ENCODE measurements at places on chromosomes 12 and 14.

DNA sequence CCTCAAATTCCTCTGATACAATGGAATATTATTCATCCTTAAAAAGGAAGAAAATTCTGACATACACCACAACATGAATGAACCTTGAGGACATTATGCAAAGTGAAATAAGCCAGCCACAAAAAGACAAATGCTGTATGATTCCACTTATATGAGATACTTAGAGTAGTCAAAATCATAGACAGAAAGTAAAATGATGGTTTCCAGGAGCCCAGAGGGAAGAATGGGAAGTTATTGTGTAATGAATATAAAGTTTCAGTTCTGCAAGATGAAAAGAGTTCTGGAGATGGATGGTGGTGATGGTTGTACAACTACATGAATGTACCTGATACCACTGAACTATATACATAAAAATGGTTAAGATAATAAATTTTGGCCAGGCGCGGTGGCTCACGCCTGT lies 18.3 kb downstream of the VWF start:
- DNase-seq: no peak

DNA sequence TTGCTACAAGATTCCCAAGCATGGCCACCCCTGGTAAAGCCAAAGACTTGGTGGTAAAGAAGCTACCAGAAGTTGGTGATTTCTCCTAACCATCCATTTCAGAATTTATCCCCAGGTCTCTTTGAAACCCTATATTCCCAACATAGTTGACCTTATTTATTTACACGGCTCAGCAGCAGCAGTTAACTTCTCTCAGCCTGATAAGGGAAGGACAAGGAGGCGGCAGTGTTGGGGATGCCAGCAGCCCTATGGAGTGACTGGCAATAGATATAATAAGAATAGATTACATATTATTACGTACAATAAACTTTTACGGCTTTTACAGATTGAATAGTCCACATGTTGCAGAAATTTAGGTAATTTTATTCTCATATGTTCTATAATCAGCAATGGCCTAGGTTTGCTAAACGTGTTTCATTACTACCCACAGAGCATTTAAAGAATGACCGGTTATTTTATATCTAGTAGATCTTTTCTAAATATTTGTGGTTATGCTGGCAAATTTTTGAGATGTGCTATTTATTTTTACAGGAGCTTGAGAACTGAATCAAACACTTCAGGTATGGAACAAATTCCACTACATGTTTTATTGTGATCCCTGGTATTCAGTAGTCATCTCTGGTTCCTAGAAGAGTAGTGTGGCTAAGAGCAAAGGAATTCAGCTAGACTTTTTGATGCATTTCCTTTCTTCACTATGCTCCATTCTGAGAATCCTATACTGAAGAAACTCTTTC lies 19.8 kb upstream of the PALS1 start:
- no peak for DNase-seq

GRCh38 chr12:93149229-93149628 lies 220.1 kb upstream of the EEA1 start:
- no peak for DNase-seq

GRCh38 chr12:42608196-42608825 lies 18.8 kb upstream of the PRICKLE1 start:
- DNase-seq: no peak

GRCh38 chr12:88925454-88925853 lies 345.2 kb upstream of the KITLG start:
- DNase-seq: no peak

GRCh38 chr14:29028973-29029582 lies 262.5 kb downstream of the FOXG1 start:
- DNase-seq: no peak

DNA sequence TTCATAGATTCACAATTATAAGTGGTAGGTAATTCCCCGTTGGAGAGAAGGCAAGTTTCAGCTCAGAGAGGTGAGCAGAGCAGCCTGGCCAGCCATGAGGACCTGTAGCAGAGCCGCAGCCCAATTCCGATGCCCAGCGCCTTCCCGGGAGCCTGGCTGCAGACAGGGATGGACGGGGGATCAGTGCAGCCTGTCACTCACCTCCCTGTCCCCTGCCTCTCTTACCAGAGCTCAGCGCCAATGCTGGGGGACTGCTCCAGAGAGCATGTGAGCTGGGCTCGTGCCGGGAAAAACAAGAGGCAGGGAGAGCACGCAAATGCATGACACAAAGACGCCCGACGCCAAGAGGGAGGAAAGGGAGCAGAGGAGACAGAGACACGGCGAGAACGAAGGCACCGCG lies 231.9 kb downstream of the BCL11B start:
- DNase-seq: no peak

DNA sequence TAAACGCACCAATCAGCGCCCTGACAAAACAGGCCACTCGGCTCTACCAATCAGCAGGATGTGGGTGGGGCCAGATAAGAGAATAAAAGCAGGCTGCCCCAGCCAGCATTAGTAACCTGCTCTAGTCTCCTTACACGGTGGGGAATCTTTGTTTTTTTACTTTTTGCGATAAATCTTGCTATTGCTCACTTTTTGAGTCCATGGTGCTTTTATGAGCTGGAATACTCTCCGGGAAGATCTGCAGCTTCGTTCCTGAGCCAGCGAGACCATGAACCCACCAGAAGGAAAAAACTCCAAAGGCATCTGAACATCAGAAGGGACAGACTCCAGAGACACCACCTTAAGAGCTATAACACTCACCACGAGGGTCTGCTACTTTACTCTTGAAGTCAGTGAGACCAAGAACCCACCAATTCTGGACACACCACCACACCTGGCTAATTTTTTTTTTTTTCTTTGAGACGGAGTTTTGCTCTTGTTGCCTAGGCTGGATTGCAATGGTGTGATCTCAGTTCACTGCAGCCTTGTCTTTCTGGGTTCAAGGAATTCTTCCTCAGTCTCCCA lies 6.9 kb upstream of the COPS7A start:
- DNase-seq: no peak

DNA sequence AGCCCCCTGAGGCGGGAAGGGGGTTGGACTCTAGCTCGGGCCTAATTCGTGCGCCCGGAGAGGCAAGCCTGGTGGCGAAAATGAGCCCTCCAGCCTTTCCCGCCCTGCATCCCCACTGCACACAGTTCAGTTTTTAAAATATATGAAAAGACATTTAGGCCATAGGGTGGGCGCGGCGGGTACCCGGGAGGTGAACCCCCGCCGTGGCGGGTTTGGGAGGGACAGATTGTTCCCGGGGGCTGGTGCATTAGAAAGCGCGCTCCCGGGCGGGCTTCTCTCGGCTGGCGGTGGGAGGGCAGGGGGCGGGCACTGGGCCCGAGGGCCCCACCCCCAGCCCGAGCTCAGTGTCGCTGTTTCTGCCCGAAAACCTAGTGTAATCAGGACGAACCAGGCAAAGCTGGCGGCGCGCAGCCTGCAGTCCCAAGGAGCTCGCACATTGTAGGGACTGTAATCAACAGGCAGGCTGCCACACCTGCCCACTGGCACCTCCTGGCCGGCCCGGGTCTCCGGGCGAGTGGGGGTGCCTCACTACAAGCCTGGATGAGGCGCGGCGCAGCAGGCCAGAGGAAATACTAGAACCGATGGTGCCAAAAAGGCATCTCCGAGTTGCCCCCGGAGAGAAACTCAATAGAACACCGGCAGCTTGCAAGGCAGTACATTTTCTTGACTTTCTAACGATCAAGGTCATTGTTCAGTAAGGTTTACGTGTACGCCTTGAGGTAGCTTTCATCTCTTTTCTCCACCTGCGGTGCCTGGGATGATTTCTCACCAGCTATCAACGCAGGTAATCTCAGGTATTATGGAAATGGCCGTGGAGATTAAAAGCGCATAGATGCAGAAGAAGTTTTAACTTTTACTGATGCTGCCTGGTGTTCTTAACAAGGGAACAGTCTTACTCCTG lies 764 bp upstream of the SPTB start:
- DNase-seq: no peak

GRCh38 chr14:89078021-89078795 lies 253.8 kb downstream of the TTC8 start:
- no peak for DNase-seq

DNA sequence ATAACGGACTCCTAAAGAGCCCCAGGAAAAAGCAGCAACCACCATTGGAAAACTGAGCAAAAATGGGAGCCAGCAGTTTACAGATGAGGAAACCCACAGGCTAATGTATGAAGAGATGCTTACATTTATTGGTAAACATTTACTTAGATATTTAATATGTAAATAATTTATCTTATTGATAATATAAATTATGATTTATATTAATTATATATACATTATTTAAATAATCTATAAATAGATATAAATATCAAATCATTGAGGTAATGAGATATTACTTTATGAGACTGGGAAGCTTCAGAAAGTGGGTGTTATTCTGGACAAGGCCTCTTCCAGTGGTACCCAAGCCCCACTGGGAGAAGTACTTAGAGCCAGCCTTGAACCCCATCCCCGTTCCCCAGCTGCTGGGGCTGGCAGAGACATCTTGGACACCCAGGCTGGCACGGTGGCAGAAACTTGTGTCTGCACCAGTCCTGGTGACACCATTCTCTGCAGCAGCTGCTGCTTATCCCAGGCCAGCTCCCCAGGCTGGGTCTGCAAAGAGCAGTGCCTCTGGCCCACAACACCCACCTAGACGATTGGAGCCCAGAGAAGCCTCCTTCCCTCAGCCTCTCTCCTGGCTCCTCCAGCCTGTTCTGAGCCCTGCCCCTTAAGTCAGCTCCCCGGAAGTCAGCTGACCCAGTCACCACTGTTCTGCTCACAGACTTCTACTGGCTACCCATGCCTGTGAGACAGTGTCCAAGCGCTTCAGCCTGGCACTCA lies 25.9 kb downstream of the ISCA2 start:
- no peak for DNase-seq

DNA sequence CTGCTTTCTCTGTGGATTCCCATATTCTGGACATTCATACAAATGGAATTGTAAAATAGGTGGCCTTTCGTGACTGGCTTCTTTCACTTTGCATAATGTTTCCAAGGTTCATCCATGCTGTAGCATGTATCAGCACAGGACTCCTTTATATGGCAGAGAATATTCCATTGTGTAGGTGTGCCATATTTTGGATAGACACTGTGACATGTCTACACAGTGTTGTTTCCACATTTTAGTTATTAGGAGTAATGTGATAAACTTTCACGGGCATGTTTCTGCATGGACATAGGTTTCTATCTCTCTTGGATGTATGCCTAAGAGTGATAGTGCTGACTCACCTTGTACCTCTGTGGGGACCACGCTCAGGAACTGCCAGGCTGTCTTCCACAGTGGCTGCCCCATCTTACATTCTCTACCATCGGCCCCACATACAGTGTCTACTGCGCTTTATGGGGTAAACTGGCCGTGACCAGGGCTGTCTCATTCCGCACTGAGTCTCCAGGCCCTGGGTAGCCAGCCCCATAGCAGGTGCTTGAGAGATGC lies 7.1 kb upstream of the KRT84 start:
- DNase-seq: no peak

GRCh38 chr12:66964629-66965028 lies 285.8 kb upstream of the GRIP1 start:
- no peak for DNase-seq

DNA sequence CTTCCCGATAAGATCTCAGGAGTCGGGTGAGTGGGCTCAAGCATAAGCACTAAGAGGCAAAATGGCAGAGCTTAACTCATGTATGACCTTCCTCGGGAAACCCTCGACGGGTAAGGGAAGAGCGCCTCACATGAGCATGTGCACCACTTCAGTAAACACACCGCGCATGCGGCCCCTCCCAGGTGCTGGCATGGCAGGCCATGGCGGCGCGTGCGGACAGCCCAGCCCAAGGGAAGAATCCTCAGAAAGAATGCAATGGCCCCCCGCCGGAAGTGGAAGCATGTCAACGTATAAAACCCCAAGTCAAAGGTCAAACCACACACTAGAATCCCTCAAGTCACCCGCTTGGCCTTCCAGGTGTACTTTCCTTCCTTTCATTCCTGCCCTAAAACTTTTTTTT lies 6.6 kb upstream of the TNFAIP2 start:
- DNase-seq: no peak

DNA sequence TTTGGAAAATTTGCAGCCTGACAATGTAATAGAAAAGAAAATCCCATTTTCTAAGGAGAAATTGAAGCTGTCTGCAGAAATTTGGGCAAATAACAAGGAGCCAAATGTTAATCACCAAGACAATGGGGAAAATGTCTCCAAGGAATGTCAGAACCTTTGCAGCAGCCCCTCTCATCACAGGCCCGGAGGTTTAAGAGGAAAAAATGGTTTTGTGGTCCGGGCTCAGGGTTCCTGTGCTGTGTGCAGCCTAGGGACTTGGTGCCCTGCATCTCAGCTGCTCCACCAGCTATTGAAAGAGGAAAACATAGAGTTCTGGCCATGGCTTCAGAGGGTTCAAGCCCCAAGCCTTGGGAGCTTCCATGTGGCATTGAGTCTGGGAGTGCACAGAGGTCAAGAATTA lies 298.9 kb downstream of the ATXN7L3B start:
- no peak for DNase-seq

DNA sequence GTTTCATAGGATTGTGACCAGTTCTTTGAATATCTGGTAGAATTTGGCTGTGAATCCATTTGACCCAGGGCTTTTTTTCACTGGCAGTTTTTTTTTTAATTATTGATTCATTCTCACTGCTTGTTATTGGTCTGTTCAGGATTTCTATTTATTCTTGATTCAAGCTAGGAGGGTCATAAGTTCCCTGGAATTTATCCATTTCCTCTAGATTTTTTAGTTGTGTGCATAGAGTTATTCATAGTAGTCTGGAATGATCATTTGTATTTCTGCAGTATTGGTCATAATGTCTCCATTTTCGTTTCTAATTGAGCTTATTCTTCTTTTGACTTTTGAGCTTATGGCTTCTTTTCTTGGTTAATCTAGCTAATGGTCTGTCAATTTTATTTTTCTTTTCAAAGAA lies 291.6 kb downstream of the AKAP6 start:
- DNase-seq: no peak

DNA sequence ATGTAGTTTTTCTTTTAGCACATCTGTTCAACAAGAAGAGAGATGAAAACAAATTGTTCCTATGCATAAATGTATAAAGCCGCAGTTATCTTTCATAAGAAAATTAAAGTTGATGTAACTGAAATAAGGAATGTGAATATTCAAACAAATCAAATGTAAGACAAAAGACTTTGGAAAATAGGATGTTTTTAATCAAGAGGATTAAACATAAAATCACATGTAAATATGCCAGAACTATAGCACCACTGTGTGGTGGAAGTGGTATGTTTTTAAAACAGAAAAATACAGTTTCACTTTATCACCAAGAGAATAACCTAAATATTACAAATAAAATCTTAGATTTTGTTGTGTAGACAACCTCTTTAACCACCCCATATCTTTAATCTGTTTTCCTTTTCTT lies 40.4 kb downstream of the CAPS2 start:
- DNase-seq: no peak

Measured in cortex of kidney (tissue), 1 donor.